Left renal cortex interstitium (tissue), 4 donors: ENCODE measurements at places on chromosomes 12 and 14.

DNA sequence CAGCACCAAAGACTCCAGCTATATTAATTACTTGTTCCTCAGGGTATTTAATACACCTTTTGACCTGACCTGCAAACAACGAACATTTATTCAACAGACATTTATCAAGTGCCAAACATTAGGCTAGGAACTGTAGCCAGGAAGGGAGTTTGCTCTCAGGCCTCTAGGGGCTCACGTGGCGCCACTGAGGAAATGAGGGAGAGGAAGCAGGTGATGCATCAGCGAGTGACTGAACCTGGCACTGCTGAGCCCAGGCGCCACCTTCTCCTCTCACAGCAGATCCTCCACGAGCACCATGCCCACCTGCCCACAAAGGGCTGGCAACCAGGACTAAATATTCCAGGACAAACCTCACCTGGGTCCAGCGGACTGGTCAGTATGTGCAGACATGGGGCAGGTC lies 50.2 kb downstream of the SETD3 start:
- no peak for DNase-seq

DNA sequence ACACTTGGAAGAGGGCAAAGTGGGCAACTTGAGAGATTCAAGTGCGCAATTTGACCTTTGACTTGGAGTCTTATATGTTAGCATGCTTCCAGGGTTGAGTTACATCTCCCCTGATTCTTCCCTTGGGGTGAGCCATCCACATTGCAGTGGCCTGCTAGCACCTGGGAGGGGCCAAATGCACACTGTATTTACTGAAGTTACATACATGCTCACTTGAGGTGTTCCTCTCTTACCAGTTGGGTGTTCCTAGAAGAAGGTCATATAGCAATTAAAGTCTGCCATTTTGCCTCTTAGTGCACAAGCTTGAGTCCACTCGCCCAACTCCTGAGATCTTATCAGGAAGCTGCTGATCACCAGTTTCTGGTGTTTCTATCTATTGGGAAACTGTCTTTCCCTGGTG lies 13.7 kb upstream of the SPTLC2 start:
- no peak for DNase-seq

DNA sequence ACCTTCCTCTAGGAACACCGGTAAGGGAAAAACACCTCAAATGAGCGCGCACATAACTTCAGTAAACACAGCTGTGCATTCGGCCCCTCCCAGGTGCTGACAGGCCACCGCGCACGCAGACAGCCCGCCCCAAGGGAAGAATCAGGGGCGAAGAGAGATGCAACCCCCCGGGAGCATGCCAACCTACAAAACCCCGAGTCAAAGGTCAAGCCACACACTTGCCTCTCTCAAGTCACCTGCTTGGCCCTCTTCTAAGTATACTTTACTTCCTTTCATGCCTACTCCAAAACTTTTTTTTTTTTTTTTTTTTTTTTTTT lies 2.3 kb upstream of the CYP46A1 start:
- DNase-seq, result no peak

DNA sequence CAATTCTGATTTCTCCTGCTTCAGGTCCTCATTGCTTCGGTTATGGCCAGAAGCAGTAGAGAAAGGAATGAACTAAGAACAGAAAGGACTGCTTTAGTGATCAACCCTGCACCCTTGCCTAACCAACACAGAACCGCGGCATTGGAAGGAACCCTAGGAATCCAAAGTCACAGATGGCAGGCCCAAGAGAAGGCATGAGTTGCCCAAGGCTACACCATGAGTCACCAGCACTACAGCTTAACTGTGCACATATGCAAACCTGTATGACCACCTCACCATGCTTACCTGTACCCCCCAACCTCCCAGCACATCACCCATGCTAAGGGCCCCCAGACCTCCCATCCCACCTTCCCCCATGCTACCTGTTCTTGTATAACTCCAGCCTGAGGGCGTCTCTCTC lies 25.9 kb upstream of the BLTP3B start:
- DNase-seq, result no peak

DNA sequence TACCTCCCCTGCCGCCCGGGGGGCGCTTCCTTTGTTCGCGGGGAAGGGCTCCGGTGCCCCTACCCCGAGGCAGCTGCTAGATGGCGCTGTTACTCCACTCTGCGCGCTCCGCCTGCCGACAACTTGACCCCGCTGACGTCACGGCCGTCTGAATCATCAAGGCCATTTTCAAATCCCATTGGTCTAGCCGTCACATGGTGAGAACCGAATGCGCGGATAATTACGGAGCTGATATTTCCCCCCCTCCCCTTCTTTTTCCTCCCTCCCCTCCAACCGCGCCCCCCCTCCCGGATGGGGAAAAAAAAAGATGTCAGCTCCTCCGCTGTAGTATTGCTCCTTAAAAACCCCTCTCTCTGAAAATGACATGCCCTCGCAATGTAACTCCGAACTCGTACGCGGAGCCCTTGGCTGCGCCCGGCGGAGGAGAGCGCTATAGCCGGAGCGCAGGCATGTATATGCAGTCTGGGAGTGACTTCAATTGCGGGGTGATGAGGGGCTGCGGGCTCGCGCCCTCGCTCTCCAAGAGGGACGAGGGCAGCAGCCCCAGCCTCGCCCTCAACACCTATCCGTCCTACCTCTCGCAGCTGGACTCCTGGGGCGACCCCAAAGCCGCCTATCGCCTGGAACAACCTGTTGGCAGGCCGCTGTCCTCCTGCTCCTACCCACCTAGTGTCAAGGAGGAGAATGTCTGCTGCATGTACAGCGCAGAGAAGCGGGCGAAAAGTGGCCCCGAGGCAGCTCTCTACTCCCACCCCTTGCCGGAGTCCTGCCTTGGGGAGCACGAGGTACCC lies at the start of gene HOXC10:
HOXC10 (plus strand) TSS at position 246 of the 791 bp plus-strand sequence; CDS start at position 360, 114 bp downstream.
- DNase-seq, result no peak

GRCh38 chr14:68979722-68980451 lies 785 bp upstream of the ACTN1 start:
- no peak for DNase-seq

- no peak for DNase-seq
Observed at GRCh38 chr12:67853204-67853603, 136.0 kb upstream of the IFNG-AS1 start.

GRCh38 chr14:80354860-80355581 lies 143.7 kb upstream of the DIO2 start:
- DNase-seq, result no peak

DNA sequence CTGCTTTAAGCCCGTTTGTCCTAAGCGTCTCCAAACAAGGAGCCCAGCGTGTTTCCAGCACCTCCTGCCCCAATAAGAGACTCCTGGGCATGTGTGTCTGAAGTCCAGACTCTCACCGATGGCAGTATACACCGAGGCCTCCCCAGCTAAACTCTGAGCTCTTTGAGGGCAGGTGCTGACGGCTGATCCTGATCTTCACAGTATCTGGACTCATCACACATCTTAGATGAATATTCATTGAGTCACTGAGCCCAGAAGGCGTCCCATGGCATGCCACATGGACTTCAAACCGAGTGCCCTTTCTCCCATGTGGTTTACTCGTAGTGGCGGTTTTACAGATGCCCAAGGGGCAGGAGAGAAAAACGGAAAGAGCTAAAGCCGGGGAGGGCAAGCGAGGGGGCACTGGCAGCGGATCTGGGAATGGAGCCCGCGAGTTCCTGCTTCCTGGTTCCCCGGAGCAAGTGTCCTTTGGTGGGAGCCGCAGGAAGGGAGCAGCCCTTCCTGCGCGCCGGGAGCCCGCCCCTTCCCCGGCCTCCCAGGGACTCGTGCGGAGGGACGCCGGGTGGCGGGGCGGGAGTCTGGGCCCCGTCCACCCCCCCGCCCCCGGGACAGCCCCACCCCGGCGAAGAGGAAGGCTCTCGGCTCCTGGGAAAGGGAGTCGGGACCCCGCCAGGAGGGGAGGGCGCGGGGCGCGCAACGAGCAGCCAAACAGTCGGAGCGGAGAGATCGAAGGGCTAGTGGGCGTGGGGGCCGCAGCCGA lies 585 bp upstream of the TEAD4 start:
- DNase-seq, result no peak

- no peak for DNase-seq
Observed at GRCh38 chr14:81235096-81235495, 14.3 kb upstream of the GTF2A1 start.

DNA sequence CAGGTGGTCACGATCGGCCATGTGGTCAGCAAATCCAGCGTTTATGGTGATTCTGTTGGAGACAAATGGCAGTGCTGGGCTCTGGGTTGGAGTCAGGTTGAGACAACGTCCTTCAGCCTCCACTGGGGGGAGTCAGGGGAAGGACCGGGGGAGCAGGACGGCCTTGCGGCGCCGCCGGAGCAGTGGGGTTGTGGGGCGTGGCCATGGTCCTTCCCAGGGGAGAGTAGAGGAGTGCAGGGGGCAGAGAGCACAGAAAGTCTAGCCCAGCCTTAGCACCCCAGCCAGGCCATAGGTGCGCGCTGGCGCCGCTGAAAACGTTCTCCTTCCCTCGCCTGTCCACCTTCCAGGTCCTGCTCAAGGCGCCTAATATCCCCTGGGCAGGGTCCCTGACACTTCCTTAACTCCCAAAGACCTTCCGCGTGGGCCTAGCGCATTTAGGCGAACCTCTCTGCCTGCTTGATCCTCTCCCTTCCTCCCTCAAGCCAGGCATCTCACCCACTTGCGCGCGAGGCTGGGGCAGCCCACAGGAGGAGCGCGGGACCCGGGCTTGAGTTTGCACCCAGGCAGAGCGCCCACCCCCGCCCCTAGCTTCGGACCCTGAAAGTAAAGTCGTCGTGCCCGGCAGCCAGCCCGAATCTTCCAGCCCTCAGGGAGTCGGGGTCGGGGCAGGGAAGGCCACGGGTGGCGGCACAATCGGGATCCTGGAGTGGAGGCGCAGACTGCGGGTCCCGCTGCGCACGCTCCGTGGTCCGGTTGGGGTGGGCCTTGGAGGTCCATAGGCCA lies 3.1 kb upstream of the KIF26A start:
- DNase-seq, result no peak
